ENCODE measurements at places on chromosomes 2 and 18.
A peak's percentile ranks its signal among the peaks of the same experiment; 100 is the strongest.

DNA sequence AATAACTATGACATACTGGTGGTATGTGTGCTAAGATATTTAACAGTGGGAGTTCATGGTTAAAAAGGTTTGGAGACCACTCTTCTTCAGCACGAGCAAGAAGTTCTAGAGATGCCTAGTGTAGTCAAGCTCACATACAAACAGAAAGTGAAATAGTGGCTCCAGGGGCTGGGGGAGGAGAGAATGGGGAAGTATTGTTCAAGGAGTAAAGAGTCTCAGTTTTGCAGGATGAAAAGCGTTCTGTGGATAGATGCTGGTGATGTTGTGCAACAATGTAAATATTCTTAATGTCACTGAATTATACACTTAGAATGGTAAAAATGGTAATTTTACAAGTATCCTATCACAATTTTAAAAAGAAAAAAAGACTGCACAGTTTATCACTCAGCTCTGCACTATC is 29.0 kb upstream of the EPAS1 start:
- no peak overlapping the region for H3K4me3 ChIP-seq
- no peaks in the 10 kb centered on the region for H3K36me3 ChIP-seq
- peaks cover 2% of the 10 kb centered on the region for H3K4me1 ChIP-seq
- no peak for DNase-seq
- no peak overlapping the region for H3K27ac ChIP-seq

DNA sequence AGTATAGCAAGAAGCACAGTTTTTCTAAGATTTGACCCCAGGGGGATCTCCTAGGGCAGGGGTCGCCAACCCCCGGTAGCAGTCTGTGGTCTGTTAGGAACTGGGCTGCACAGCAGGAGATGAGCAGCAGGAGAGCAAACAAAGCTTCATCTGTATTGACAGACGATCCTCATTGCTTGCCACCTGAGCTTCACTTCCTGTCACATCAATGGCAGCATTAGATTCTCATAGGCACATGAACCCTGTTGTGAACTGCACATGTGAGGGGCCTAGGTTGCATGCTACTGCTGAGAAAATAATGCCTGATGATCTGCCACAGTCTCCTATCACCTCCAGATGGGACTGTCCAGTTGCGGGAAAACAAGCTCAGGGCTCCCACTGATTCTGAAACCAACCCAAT is 136.2 kb downstream of the RGPD3 start:
- H3K36me3 ChIP-seq = peaks cover 6% of the 10 kb centered on the region
- H3K27ac ChIP-seq = peak overlapping the region; percentile 1
- H3K4me3 ChIP-seq = no peak overlapping the region

- no peaks in the 10 kb centered on the region for H3K27me3 ChIP-seq
- peaks cover 40% of the 10 kb centered on the region for H3K36me3 ChIP-seq
- peak; percentile 11 for DNase-seq
Observed at GRCh38 chr18:490024-490366, 10.5 kb downstream of the COLEC12 start.

DNA sequence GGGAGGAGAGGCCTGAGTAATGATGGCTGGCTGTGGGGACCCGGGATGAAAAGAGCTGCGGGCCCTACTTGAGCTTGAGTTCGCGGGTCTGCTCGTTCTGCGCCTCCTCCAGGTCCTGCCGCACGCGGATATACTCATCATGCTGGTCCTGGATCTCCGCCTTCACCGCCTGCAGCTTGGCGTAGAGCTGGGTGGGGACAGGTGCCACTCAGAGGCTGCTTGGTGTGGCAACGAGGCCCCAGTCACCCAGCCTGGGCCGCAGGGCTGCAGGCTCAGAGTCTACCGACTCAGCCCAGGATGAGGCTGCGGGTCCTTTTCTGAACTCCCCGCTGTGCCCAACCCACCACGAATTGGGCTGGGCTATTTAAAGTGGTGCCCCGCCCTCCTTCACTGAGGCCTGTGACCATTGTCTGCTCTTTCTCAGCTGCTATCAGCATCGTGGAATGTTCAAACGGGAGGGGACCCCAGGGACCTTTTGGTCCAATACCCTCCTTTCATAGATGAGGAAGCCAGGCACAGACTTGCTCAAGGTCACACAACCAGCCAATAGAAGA is 28.0 kb downstream of the KIF3C start:
- peaks cover 5% of the 10 kb centered on the region for H3K36me3 ChIP-seq
- H3K27ac ChIP-seq = no peak overlapping the region
- DNase-seq = no peak
- no peaks in the 10 kb centered on the region for H3K4me1 ChIP-seq
- peaks cover 7% of the 10 kb centered on the region for H3K27me3 ChIP-seq

DNA sequence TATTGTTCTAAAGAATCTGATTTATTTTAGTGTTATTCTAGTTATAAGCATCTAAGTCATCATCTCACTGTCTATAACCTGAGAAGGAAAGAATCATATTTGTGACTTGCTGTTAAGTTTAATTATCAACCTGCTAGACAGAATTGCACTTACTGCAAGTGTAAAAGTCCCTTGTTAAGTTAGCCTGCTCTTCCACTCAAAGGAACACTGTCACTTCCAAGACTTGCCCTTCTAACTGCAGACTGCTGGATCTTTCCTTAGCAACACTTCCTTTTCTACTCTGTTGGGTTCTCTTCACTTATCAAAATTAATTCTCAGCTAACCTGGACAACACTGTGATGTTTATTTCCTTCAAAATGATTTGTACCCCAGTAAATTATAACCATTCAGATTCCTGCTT is 323.2 kb upstream of the TFPI start:
- no peaks in the 10 kb centered on the region for H3K36me3 ChIP-seq
- no peak for DNase-seq
- no peak overlapping the region for H3K4me3 ChIP-seq
- no peak overlapping the region for H3K27ac ChIP-seq

- H3K4me1 ChIP-seq = no peaks in the 10 kb centered on the region
- H3K4me3 ChIP-seq = no peak overlapping the region
- no peak overlapping the region for H3K27ac ChIP-seq
- no peaks in the 10 kb centered on the region for H3K36me3 ChIP-seq
Observed at GRCh38 chr18:59282341-59282740, 9.1 kb upstream of the RAX start.

- no peak for DNase-seq
- H3K36me3 ChIP-seq = no peaks in the 10 kb centered on the region
- no peak overlapping the region for H3K4me3 ChIP-seq
- H3K4me1 ChIP-seq = no peaks in the 10 kb centered on the region
- H3K27ac ChIP-seq = no peak overlapping the region
Observed at GRCh38 chr2:188663301-188663700, 310.9 kb upstream of the COL3A1 start.

GRCh38 chr2:45705233-45705632 is 53.8 kb downstream of the PRKCE start:
- DNase-seq = no peak
- H3K4me1 ChIP-seq = peaks cover 2% of the 10 kb centered on the region
- H3K27ac ChIP-seq = no peak overlapping the region
- no peak overlapping the region for H3K4me3 ChIP-seq
- H3K27me3 ChIP-seq = peaks cover 24% of the 10 kb centered on the region
- H3K36me3 ChIP-seq = peaks cover 8% of the 10 kb centered on the region

- peaks cover 47% of the 10 kb centered on the region for H3K4me1 ChIP-seq
- no peak for DNase-seq
- H3K27ac ChIP-seq = no peak overlapping the region
- H3K4me3 ChIP-seq = no peak overlapping the region
- peaks cover 8% of the 10 kb centered on the region for H3K27me3 ChIP-seq
Observed at GRCh38 chr2:98893911-98894321, 42.1 kb downstream of the CRACDL start.

DNA sequence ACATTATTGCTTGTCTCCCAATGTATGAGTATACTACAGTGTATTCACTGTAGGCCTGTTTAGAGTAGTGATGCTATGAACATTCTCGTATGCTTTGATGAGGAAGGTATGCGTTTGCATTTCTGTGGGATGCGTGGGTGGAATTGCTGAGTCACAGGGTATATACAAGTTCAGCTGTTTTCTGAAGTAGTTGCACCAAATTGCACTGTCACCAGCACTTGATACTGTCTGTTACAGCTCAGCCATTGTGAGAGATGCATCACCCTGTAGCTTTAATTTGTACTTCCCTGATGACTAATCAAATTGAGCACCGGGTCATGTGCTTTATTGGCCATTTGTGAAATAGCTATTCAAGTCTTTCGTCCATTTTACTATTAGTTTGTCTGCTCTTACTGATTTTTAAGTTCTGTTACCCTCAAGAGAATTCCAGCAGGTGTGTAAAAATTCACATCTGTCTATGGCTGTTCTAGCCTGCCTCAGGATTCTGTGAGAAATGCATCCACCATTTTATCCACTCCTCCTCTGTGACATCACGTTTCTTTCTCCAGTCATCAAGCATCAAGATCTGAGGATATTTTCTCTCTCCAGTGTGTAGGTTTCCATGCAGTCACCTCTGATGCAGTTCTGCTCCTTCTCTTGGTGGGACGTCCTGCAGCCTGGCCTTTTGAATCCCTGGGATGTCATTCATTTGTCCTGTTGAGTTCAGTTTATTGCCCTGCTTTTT is 72.5 kb downstream of the DGKD start:
- peaks cover 1% of the 10 kb centered on the region for H3K27me3 ChIP-seq
- H3K4me1 ChIP-seq = peaks cover 23% of the 10 kb centered on the region
- peaks cover 58% of the 10 kb centered on the region for H3K36me3 ChIP-seq
- no peak for DNase-seq
- no peak overlapping the region for H3K4me3 ChIP-seq
- H3K27ac ChIP-seq = no peak overlapping the region

- no peaks in the 10 kb centered on the region for H3K36me3 ChIP-seq
- H3K4me3 ChIP-seq = no peak overlapping the region
- peak; percentile 58 for DNase-seq
Observed at GRCh38 chr18:65725251-65726050, 25.4 kb upstream of the CDH7 start.

DNA sequence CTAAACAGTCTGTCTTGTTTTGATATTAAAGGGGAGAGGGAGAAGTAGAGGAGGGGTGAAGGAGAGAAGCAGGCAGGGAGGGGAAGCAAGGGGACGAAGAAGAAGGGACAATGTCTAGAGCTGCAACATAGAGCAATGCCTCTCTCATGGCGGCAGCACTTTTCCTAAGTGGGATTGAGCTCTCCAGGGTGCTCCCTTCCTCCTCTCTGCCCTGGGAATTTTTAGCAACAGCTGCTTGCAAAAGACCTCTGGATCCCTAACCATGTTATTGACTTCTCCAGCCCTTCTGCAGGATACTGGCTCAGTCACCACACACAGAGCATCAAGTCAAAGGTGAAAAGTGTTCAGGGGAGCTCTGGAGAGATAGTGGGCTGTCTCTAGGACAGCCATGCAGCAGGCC is 734.9 kb downstream of the EPHA4 start:
- H3K4me1 ChIP-seq = no peaks in the 10 kb centered on the region
- no peak overlapping the region for H3K27ac ChIP-seq
- no peak for DNase-seq
- H3K27me3 ChIP-seq = peaks cover 5% of the 10 kb centered on the region

GRCh38 chr2:113211226-113212105 is 37.7 kb downstream of the PSD4 start:
- H3K4me1 ChIP-seq = peaks cover 80% of the 10 kb centered on the region
- peaks cover 24% of the 10 kb centered on the region for H3K27me3 ChIP-seq
- H3K36me3 ChIP-seq = peaks cover 5% of the 10 kb centered on the region
- peak overlapping the region; percentile 24 for H3K27ac ChIP-seq

DNA sequence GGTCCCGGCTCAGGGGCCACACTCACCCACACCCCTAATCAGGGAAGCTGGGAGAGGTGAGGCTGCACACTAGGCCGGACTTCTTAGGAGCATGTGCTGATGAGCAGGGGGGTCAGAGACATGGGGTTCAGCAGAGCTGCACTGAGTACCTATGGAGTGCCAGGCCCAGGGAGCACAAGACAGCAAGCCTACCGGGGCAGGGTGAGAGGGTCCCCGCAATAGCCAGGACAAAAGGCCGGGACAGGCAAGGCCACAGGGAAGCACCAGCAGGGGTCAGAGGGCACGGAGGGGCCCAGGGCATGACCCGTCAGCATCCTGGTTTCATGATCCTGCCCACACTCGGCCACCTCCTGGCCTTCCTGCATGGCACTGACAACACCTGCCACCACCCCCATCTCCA is 73.5 kb downstream of the TNS1 start:
- H3K36me3 ChIP-seq = no peaks in the 10 kb centered on the region
- H3K4me3 ChIP-seq = no peak overlapping the region
- peaks cover 5% of the 10 kb centered on the region for H3K27me3 ChIP-seq

Measured in nephron progenitor cell (in vitro differentiated cells).